ENCODE measurements at places on chromosomes 3 and 15. TPM values are rescaled to one million over a fixed set of nuclear protein-coding genes. Genes with fewer than 3 reads are reported as not detected.

NMD3 gene
- 49.6 TPM for total RNA-seq

KLF15 gene
- total RNA-seq: 0.53 TPM

CD200 gene
- 30.2 TPM for total RNA-seq

WDR72 gene
- not detected for total RNA-seq

NECTIN3 gene
- 5.9 TPM for total RNA-seq

Data from activated CD4-positive, alpha-beta T cell treated with anti-CD3 and anti-CD28 coated beads for 36 hours (primary cell).